ENCODE measurements at places on chromosomes 6 and 20.

DNA sequence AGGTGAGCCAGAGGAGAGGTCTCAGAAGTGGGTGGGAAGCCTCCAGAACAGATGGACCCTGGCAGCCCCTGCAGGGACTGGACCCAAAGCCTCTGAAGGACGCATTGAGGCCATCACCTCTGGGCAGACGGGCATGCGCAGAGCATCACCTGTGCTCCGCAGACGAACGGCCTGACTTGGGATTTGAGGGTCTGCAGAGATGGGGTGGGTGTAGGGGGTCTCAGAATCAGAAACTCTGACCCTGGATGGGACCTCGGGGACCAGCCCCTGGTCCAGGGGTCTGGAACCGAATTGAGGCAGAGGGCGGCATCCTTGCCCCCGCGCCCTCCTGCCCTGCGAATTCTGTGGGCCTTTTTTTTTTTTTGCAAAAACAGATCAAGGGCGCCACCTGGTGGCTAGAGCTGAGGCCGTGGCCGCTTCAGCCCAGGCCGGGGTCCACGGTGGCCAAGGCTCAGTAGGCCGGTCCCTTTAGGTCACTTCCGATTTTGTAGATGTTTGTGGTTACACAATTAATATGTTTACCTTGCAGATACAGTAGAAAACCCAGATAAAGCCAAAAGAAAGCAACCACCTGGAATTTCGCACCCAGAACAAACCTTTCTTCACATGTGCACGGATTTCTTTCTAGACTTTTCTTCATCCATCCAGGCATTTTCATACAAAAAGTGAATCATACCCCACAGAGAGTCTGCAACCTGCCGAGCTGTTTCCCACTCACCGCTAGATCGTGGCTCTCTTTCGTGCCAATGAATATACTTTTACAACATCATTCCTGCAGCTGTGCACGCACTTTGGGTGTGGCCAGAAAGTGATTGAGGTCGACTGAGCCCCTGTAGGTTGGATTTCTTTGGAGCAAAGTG lies 25.9 kb downstream of the ZBP1 start:
- DNase-seq: no peak
- H3K4me3 ChIP-seq: no peak overlapping the region
- H3K27me3 ChIP-seq: no peaks in the 10 kb centered on the region
- no peaks in the 10 kb centered on the region for H3K4me1 ChIP-seq

DNA sequence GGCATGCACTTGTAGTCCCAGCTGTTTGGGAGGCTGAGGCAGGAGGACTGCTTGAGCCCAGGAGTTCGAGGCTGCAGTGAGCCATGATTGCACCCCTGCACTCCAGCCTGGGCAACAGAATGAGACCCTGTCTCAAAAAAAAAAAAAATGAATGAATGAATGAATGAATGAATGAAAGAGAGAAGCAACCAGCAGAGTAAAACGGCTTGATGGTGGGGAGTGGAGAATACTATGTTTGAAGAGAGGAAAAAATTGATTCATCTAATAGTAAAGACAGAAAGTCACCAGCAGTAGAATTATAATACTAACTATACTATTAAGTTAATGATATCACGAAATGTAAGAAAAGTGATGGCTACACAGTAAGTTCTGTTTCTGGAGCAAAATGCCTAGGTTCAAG lies 80.6 kb downstream of the ATP9A start:
- no peaks in the 10 kb centered on the region for H3K4me1 ChIP-seq
- peaks cover 39% of the 10 kb centered on the region for H3K36me3 ChIP-seq
- no peak for DNase-seq
- H3K27me3 ChIP-seq: no peaks in the 10 kb centered on the region
- H3K4me3 ChIP-seq: no peak overlapping the region

GRCh38 chr6:29465279-29465678 lies 8.3 kb downstream of the OR2H1 start:
- no peak for DNase-seq
- H3K27me3 ChIP-seq: no peaks in the 10 kb centered on the region
- H3K4me3 ChIP-seq: no peak overlapping the region
- H3K27ac ChIP-seq: no peak overlapping the region
- no peaks in the 10 kb centered on the region for H3K4me1 ChIP-seq
- no peaks in the 10 kb centered on the region for H3K36me3 ChIP-seq

GRCh38 chr6:149213829-149214228 lies 103.7 kb upstream of the TAB2 start:
- H3K36me3 ChIP-seq: no peaks in the 10 kb centered on the region
- peaks cover 29% of the 10 kb centered on the region for H3K4me1 ChIP-seq
- H3K27ac ChIP-seq: no peak overlapping the region
- no peak overlapping the region for H3K4me3 ChIP-seq
- DNase-seq: no peak

GRCh38 chr20:41366546-41367392 lies at the start of gene EMILIN3:
Gene EMILIN3 (minus strand): TSS chr20:41366818. CDS start chr20:41366634, 184 bp downstream.
- no peak within 1 kb of the TSS for H3K27ac ChIP-seq
- no peaks in the 10 kb centered on the region for H3K27me3 ChIP-seq
- peak within 1 kb of the TSS; percentile 41 for H3K4me3 ChIP-seq
- DNase-seq: peak; percentile 13
- H3K4me1 ChIP-seq: peaks cover 17% of the 10 kb centered on the region

- no peak overlapping the region for H3K27ac ChIP-seq
- DNase-seq: no peak
- H3K4me1 ChIP-seq: no peaks in the 10 kb centered on the region
- no peak overlapping the region for H3K4me3 ChIP-seq
- H3K27me3 ChIP-seq: no peaks in the 10 kb centered on the region
- no peaks in the 10 kb centered on the region for H3K36me3 ChIP-seq
These were observed 629.7 kb upstream of the IMPG1 start for GRCh38 chr6:76702187-76702586.

GRCh38 chr6:21992178-21992967 lies 304.5 kb downstream of the PRL start:
- H3K4me1 ChIP-seq: peaks cover 8% of the 10 kb centered on the region
- no peaks in the 10 kb centered on the region for H3K27me3 ChIP-seq
- no peak for DNase-seq
- H3K36me3 ChIP-seq: no peaks in the 10 kb centered on the region
- H3K27ac ChIP-seq: no peak overlapping the region

DNA sequence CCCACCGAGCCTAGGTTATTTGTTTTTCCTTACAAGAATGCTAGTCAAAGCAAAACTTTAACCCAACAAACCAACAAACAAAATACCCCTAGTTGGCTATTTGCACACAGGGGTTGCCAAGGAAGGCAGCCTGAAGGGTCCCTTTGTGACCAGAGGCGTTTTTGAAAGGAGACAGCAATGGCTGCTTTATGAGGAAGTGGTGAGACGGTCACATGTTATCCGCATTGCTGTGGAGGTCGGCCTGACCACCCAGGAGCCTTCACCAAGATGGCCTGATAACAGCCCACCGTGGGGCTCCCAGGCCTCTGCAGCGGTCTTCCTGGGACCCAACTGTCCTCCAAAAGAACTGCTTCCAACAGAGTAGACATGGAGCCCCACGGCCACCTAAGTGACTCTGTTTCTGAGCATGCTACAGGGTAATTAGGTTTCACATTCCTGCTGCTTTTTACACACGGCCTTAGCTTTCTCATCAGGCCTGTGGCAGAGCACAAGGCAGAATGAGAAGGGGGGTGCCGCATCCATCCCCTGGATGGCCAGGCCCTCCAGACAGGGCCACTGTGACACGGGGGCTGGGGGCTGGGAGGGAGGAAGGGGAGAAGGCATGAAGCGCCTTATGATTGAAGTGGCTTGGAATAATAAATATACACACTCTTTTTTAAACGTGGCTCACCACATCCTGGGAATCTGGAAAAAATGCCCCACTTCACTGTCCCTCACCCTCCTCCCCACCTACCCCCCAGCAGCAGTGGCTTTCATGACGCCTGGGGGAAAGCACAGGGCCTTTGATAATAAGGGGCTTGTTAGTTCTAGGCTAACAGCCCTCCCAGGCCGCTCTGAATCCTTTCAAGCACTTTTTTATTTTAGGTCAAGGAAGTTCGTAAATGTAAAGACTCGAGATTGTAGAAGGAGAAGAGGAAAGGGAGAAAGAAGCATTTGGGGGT lies 86.0 kb downstream of the CLIC5 start:
- peaks cover 30% of the 10 kb centered on the region for H3K4me1 ChIP-seq
- no peak for DNase-seq
- no peaks in the 10 kb centered on the region for H3K27me3 ChIP-seq
- H3K36me3 ChIP-seq: no peaks in the 10 kb centered on the region

GRCh38 chr20:18669241-18670019 lies 81.6 kb downstream of the DTD1 start:
- no peaks in the 10 kb centered on the region for H3K4me1 ChIP-seq
- H3K27ac ChIP-seq: no peak overlapping the region
- no peaks in the 10 kb centered on the region for H3K36me3 ChIP-seq
- no peak overlapping the region for H3K4me3 ChIP-seq
- H3K27me3 ChIP-seq: no peaks in the 10 kb centered on the region

DNA sequence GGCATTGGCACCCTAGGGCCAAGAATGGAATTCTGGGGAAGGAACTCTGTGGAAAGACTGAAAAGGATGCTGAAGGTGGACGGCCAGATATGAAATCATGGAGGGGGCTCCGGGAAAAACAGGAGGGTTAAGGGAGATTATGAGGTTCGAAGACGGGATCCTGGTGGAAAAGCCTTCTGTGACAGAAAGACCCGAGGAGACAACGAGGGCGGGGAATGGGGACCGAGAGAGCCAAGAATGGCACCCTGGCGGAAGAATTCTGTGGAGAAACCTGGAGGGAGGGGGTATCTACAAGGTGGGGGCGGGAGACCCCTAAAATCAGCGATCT lies 426 bp downstream of the TRMT6 start:
- no peaks in the 10 kb centered on the region for H3K27me3 ChIP-seq
- peak overlapping the region; percentile 35 for H3K27ac ChIP-seq
- H3K36me3 ChIP-seq: peaks cover 5% of the 10 kb centered on the region
- peak overlapping the region; percentile 77 for H3K4me3 ChIP-seq

GRCh38 chr20:49631061-49631716 lies 63.3 kb upstream of the PTGIS start:
- H3K27me3 ChIP-seq: no peaks in the 10 kb centered on the region
- H3K27ac ChIP-seq: no peak overlapping the region
- DNase-seq: no peak
- H3K4me3 ChIP-seq: no peak overlapping the region
- H3K4me1 ChIP-seq: no peaks in the 10 kb centered on the region

GRCh38 chr20:47278907-47279348 lies 77.6 kb downstream of the ZMYND8 start:
- peaks cover 63% of the 10 kb centered on the region for H3K36me3 ChIP-seq
- H3K4me1 ChIP-seq: peaks cover 34% of the 10 kb centered on the region
- H3K27ac ChIP-seq: no peak overlapping the region
- no peak overlapping the region for H3K4me3 ChIP-seq
- no peaks in the 10 kb centered on the region for H3K27me3 ChIP-seq

DNA sequence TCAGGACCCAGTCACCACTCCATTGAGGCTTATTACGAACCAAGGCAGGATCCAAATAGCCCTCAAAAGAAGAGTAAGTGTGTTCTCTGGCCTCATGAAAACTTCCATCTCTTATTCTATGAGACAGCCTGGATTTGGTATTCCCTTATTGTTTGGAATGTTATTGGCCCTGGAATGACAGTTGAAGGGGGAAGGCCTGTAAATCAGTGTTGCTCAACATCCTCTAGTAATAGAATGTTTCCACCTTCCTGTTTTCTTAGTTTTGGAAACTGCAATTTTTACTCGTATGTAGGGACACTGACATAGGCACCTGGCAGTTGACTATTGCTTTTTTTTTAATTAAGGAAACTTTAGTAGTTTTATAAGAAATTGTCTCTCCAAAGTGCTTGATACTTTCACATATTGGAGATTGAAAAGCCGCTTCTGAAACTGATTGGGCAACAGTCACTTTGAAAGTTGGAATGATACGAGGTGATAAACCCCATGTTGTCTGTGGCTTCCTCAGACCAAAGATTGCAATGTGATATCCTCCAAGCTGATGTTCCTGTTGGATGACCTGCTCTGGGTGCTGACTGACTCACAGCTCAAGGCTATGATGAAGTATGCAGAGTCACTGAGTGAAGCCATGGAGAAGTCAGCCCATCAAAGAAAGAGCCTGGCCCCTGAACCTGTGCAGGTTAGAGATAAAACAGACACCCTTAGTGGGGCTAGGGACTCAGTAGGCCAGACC lies 43.1 kb downstream of the BLTP3A start:
- no peaks in the 10 kb centered on the region for H3K4me1 ChIP-seq
- DNase-seq: no peak
- no peaks in the 10 kb centered on the region for H3K27me3 ChIP-seq
- H3K27ac ChIP-seq: no peak overlapping the region

- H3K27me3 ChIP-seq: no peaks in the 10 kb centered on the region
- no peak for DNase-seq
- no peak overlapping the region for H3K4me3 ChIP-seq
- no peaks in the 10 kb centered on the region for H3K36me3 ChIP-seq
- H3K4me1 ChIP-seq: no peaks in the 10 kb centered on the region
- no peak overlapping the region for H3K27ac ChIP-seq
These were observed 48.2 kb upstream of the ASIP start for GRCh38 chr20:34193051-34193450.

DNA sequence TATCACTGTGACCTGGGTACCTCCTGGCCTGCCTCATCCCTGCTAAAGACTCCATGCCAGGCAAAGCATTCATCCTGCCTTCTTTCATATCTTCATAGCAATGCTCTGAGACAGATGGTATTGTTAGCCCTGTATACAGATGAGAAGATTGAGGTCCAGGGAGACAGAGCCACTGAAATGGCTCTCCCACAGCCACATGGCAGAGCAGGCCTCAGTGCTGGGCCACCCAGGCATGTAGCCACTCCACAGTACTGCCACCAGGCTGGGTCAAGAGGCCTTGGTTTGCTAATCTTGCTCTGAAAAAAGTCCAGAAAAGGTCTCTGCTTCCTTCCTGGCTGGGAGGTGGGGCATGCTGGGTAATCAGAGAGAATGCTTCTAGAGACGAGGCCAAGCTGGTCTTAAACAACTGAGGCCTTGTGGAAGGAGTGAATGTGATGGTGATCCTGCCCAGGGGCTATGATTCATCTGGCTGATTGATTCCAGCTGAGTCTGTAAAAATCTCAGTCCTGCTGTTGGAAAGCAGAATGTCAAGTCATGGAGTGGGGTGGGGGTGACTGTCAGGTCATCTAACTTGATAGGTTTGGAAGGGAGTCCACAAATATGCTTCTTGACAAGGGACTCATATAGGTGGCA lies 29.8 kb downstream of the HM13 start:
- H3K36me3 ChIP-seq: peaks cover 71% of the 10 kb centered on the region
- no peak for DNase-seq
- peak overlapping the region; percentile 13 for H3K27ac ChIP-seq
- no peak overlapping the region for H3K4me3 ChIP-seq
- H3K27me3 ChIP-seq: no peaks in the 10 kb centered on the region

GRCh38 chr6:70414813-70415212 lies 1.5 kb downstream of the FAM135A start:
- peak overlapping the region; percentile 91 for H3K4me3 ChIP-seq
- no peaks in the 10 kb centered on the region for H3K27me3 ChIP-seq
- H3K27ac ChIP-seq: no peak overlapping the region
- H3K36me3 ChIP-seq: peaks cover 5% of the 10 kb centered on the region
- no peak for DNase-seq
- peaks cover 15% of the 10 kb centered on the region for H3K4me1 ChIP-seq
